ENCODE measurements at places on chromosomes 6 and 20. TPM values are rescaled to one million over a fixed set of nuclear protein-coding genes. Genes with fewer than 3 reads are reported as not detected.

GRCh38 chr6:5580736-5581581 lies 319.6 kb downstream of the FARS2 start:
- no peak for DNase-seq

- DNase-seq = no peak
These were observed 50.8 kb downstream of the UTRN start for GRCh38 chr6:144335914-144336313.

Gene C6orf58
- 0.77 TPM for polyA plus RNA-seq

DNA sequence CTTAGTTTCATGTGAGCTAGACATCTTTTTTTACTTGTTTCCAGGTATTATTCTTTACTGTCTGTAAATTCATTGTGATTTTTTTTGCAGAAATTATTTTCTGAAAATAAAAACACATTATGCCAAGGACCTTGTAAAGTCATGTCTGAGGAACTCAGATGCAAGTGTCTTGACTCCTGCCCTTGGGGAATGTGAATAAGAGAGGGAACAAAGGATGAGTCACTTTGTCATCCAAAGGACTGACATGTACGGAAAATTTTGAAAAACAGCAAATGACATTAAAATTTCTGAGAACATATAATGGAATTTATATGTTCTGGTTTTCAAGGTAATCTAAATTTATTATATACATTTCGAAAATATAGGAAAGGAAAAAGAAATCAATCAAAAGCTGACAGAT lies 660.4 kb downstream of the CD109 start:
- no peak for DNase-seq

Gene SLC22A3
- 11.8 TPM for polyA plus RNA-seq

GRCh38 chr6:106517706-106518105 lies 111.6 kb downstream of the RTN4IP1 start:
- no peak for DNase-seq

All from forelimb muscle (tissue), 1 donor.